ENCODE measurements at places on chromosomes 11 and 22. TPM values are rescaled to one million over a fixed set of nuclear protein-coding genes. Genes with fewer than 3 reads are reported as not detected.

DNA sequence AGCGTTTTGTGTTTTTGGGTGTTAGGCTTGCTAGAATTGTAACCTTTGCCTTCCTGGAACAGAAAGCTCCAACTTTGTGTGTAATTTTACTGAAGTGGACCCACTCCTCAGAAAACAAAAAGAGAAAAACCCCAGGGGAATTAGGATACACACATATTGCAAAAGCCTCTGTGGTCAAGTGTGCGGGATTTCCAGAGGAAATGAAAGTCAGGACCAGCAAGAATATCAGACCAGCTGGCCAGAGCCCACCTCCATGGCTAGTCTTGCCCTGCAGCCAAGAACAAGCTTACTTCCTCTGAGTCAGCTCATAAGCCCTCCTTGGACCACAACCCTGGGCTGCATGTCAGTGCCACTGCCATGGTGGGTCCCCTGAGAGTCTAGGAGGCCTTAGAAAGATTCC lies 37.0 kb upstream of the FTH1 start:
- DNase-seq, result no peak

DNA sequence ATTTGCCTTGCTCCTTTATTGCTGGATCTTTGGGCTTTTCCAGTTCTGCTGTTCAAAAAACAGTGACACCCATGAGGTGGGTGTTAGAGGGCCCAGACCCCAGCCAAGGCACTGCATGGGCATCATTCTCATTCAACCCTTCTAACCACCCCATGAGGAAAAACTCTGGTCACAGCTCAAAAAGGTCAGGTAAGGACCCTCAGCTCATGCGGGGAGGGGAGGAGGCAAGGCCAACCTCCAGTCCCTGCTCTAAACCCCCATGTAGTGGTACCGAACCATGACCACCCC lies 7.4 kb downstream of the GNB1L start:
- DNase-seq, result no peak

- DNase-seq, result no peak
Measured at GRCh38 chr22:48796310-48797015, 1031.2 kb downstream of the BRD1 start.

DNA sequence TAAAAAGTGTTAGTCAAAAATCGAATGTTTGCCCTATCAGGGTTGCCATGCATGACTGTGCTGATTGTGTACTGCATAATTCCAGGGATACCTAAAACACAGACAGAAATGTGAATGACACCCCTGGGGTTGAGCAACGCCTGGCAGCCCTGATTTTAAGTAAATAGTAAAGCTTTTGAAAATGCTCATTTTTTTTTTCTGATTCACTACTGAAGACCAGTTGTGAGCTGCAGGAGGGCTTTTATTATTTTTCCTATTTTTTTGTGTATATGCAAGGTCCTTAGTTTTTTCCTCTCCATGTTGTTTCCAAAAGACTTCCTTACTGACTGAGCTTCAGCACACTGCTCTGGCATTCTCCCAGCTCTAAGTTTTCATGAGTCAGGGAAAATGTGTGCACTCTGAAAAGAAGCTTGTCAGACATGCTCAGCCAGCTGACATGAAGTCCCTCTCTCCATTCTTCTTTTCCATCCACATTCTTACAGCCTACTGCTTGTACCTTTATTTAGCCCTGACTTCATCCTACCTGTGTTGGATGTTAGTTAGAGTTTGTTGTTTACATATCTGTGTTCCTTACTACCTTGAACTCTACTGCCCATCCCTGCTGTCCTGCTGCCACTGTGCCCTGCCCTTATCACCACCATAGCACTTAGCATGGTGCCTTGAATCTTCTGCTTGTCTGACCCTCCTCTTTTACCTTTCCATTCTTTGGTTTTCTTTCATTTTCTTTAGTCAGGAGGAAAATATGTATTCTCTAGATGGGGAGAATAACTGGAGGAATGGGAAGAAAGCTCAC lies 79.5 kb downstream of the HORMAD2 start:
- DNase-seq, result no peak

DNA sequence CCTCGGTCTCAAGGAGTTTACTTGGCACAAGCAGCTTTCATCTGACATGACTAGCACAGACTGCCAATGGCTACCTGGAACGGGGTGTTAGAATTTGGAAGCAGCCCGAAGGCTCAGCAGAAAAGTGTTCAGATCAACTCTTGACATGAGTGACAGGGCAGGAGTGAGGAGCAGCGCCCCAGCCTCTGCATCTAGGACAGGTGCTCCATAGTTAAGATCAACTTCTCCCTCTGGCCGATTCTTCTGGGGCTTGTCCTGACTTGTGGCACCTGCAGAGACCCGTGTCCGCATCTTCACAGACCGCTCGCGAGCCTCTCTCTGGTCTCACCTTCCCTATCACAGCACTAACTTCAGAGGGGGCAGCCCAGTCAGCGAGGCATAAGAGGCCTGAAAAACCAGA lies 42.5 kb upstream of the CHKA start:
- DNase-seq, result no peak

DNA sequence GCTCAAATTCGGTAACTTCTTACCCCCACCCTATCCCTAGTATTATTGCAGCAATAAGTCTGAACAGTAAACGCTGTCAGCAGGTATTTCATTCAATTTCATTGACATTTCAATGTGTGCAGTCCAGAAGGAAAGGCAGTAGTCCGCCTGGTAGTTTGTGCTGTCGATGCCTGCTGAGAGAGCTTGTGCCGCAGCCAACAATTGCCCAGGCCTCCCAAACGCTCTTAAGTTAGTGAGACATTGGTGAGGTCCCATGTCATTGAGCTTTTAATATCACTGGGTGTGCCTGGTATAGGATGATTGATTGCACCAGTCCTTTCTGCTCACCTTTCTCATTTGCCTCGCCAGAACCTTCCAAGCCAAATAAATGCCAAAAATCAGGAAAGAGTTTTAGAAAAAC lies 28.1 kb downstream of the ALKBH3 start:
- no peak for DNase-seq

DNA sequence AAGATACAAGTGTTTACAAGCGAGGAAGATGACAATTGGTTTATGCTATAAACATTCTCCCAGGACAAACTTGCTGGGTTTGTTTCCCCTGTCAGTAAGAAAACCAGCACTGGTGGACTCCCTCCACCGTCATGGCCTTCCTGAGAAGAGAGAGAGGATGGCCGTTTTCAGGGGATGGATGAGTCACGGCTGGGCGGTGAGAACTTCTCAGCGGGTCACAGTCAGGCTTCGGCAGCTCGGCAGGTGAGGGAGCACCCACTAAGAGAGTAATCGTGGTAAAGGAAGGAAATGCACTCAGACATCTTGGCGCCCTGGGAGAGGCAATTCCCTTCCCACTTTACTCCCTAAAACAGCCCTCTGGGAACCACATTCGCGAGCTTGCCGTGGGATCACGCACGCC lies 83.9 kb downstream of the NCAM1 start:
- no peak for DNase-seq

DNA sequence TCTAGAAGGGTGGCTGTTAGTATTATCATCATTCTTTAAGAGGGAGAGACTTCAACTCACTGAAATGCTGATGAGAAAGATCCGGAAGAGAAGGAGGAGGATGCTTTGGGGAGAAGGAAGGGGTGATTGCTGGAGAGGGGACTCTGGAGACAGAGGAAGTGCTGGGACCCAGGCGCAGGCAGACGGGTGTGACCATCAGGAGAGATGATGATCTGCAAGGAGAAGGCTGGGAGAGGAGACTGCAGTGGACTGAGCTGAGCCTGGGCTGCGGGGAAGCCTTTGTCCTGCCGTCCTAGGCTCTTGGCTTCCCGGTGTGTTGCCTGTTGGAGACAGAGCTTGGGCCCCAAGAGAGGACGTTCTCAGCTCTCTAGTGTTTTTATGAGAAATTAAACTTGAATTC lies 22.6 kb downstream of the RASD2 start:
- DNase-seq, result no peak

GRCh38 chr11:98600786-98601773 lies 419.7 kb upstream of the CNTN5 start:
- no peak for DNase-seq

DNA sequence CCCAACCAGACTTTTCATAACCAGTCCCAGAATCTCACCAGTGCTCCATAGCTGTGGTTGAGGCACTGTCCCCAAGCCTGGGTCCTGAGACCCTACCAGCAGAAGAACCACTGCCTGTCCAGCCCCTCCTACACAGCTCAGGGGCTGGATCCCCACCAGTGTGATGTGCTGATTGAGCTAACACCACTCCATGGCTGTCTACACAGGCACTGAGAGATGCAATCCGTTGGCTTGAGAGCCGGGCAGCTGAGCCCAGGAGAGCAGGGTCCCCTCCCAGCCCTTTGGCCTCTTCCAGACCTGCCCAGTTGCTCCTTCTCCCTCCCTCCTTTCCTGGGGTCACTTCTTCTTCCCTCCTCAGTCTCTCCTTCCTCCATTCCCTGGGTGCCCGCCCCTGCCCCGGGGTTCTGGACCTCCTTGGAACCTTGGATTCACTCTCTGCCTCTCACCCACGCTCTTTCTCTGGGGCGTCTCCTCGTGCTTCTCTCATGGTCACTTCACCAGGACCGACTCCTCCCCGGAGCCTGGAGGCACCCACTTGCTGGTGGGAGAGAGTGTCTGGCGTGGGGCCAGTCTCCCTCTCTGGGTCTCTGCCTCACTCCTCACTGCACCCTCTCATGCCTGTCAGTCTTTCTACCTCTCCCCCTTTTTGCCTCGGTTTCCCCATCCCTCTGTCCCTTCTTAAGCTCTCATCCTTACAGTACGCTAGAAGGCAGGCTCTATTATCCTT lies 706 bp upstream of the SCYL1 start:
- DNase-seq, result no peak

DNA sequence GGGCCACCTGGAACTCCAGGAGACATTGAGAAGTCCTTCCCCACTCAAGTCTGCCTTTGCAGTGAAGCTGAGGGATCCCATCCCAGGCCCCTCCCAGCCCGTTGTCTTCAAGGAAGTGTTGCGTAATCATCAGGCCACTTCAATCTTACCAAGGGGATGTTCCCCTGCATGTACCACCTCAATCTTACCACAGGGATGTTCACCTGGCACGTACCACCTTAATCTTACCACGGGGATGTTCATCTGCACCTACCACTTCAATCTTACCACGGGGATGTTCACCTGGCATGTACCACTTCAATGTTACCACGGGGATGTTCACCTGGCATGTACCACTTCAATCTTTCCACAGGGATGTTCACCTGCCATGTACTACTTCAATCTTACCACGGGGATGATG lies 108.0 kb upstream of the SYN3 start:
- DNase-seq, result no peak

GRCh38 chr11:102026217-102026616 lies 21.0 kb upstream of the CFAP300 start:
- DNase-seq, result no peak

- no peak for DNase-seq
Measured at GRCh38 chr22:32532820-32533128, 58.2 kb downstream of the FBXO7 start.

DNA sequence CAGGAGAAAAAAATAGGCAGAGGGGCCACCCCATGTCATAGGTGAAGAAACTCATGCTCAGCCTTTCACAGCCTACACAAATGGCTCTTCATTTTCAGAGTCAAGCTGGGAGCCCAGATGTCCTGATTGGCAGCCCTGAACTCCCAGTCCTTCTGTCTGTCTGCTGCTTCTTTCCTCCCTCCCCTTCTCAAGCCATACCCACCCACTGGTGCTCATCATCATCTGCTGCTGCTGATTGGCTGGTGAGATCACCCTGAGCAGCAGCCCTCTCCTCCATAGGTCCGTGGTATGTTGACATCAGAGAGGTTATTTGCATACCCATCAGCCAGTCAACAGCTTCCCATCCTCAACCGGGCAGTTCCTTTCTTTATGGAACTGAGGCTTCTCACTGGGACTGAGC lies 46.1 kb upstream of the PRDM11 start:
- no peak for DNase-seq

DNA sequence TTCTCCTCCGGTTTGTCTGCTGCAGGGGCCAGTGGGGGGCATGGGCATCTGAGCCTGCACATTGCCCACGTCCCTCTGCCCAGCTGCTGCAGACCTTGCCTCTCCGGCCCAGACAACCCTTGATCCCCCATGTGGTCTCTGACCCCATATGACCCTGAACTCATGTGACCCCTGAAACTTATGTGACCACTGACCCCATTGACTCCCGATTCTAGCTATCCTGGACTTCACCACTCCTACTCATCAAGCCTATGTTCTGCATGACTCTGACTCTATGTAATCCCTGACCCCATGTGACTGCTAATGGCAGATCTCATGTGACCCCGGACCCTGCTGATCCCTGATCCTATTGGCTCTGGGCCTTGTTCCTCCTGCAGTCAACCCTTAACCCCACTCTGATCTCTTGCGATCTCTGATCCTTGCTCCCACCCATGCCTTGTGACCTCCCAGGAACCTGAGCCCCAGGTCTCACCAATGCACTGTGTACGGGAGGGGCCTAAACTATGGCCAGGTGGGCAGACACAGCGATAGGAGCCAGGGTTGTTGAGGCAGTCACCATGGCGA lies 5.7 kb downstream of the LTBP3 start:
- no peak for DNase-seq

DNA sequence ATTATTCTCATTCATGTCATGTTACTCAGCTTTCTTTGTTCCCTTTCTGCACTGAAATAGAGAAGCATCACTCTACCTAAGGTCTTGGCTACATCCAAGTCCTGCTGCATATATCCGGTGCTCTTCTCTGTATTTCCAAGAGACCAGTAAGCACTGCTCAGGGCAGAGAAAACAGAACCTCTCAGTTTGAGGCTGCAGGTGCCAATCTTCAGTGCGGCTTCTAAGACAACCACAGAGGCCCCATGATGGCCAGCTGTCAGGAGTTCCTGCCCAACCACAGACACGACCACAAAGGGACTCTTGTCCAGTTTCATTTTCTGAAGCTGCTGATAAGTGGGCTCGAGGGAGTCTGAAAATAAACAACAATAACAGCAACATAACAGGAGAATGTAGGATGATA lies 378.4 kb upstream of the PITPNB start:
- peak; percentile 0 for DNase-seq

- no peak for DNase-seq
Measured at GRCh38 chr22:38038426-38038825, 18.8 kb upstream of the PICK1 start.

DNA sequence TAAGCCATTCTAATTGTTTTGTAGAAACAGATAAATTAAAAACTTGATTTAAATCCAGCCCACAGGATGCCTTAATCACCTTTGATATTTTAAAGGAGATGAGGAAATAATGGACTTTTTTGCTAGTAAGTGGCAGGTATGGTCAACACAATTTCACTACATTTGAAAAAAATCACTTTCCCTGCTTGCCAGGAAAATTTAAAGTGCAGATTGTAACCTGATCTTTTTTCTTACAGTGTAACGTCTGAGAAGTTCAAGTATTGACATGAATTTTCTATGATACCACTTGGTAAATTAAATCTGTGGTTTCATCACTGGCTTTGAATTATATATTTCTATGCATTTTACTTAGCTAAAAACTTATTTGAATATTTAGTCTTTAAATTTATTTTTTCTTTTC lies 65.3 kb downstream of the ARHGEF12 start:
- no peak for DNase-seq

KCNJ1 gene
- not detected for polyA plus RNA-seq

ROBO4 gene
- polyA plus RNA-seq, result not detected

KDM4E gene
- not detected for polyA plus RNA-seq

OR5D14 gene
- not detected for polyA plus RNA-seq

SYT7 gene
- not detected for polyA plus RNA-seq
